ENCODE measurements at places on chromosomes 6 and 20.

DNA sequence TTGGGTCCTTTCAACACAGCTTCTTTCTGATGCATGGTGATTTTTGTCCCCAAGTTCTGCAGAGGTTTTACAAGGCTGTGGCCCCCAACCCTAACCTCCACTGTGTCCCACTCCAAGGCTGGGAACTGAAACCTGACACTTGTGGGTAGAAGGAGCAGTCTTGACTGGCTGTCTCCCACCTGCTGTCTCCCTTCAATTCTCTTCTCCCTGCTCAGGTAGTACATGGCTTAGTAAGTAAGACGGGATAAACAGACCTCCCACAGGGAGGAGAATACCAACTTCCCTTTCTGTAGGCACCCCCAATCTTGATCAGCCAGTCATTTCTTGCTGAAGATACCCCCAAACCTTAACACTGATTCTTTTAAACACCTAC lies 25.0 kb downstream of the TGM6 start:
- no peak for DNase-seq

- DNase-seq, result no peak
These were observed 10.8 kb downstream of the DYNLRB1 start for GRCh38 chr20:34527016-34527415.

GRCh38 chr6:144361016-144361415 lies 75.9 kb downstream of the UTRN start:
- no peak for DNase-seq

DNA sequence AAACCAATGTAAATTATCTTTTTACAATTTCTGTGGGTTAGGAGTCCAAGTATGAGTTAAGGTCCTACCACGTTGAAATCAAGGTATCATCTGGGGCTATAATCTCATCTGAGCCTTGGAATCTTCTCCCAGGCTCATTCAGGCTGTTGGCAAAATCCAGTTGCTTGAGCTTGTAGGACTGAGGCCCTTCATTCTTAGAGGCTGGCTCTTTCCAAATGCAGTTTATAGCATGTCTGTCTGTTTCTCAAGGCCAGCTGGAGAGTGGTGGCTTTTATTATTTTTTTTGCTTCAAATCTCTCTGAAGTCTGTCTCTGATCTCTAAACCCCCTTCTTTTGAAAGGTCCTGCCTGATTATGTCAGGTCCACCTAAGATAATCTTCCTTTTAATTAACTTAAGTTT lies 177.2 kb upstream of the ASCC3 start:
- DNase-seq, result no peak

DNA sequence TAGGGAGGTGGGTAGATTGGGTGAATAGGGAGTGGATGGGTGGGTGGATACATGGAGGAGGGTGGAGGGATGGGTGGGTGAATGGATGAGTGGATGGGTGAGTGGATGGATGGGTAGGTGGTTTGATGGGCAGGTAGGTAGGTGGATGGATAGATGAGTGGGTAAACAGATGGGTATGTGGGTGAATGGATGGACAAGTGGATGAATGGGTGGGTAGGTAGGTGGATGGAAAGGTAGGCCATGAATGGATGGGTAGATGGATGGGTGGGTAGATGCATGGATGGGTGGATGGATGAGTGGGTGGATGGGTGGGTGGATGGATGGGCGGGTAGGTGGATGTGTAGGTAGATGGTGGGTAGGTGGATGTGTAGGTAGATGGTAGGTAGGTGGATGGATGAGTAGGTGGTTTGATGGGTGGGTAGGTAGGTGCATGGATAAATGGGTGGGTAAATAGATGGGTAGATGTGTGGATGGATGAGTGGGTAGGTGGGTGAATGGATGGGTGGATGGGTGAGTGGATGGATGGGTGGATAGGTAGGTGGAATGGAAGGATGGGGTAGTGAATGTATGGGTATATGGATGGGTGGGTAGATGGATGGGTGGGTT lies 51.4 kb downstream of the NPEPL1 start:
- no peak for DNase-seq

- DNase-seq, result no peak
These were observed 40.7 kb upstream of the TBX18 start for GRCh38 chr6:84805145-84805544.

- no peak for DNase-seq
These were observed 717.3 kb downstream of the EPM2A start for GRCh38 chr6:145018027-145018426.

- no peak for DNase-seq
These were observed 47.4 kb downstream of the KCNK5 start for GRCh38 chr6:39181826-39182225.

- DNase-seq, result no peak
These were observed 31.1 kb downstream of the MYB start for GRCh38 chr6:135212020-135212806.

GRCh38 chr20:59518881-59519706 lies 85.2 kb upstream of the PHACTR3 start:
- peak; percentile 42 for DNase-seq

- DNase-seq, result no peak
These were observed 35.9 kb upstream of the PRL start for GRCh38 chr6:22332711-22333110.

GRCh38 chr6:142531727-142532126 lies 229.9 kb downstream of the ADGRG6 start:
- DNase-seq, result no peak

DNA sequence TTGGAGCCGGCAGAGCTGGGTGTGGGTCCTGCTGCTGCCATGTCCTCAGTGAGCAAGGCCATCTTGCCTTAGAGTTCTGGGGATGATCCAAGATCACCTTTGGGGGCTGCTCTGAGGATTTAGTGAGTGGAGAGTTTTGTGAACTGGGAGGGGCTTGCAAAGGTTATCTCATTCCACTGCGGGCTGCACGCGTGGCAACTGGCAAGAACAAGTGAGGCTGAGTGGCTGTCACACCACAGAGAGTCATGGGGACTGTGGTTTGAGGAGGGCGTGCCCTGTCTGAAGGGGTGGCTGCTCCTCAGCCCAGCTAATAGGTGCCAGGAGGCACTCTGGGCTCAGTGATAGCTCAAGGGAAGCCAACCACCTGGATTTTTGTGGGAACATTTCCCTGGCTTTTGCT lies 37.6 kb downstream of the TTLL9 start:
- no peak for DNase-seq

GRCh38 chr20:7361931-7362330 lies 578.3 kb downstream of the HAO1 start:
- DNase-seq, result no peak

DNA sequence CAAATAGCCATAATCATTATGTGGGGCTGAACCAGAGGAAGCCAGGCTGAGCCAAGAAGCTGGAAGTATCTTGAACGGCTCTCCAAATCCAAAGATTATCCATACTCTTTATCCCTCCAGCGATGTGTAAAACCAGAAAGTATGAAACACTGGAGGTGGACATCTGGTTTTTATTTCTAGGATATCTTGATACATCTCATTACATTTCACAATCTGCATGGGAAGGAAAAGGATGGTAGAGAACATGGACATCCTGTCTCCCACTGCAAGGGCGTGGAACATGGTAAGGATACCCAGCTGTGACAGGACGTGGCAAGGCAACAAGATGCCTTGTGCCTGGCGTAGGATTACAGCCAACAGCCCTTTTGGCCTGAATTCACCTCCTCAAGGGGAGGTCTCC lies 20.1 kb downstream of the TRIM27 start:
- no peak for DNase-seq

- DNase-seq, result no peak
These were observed 7.1 kb downstream of the PRSS16 start for GRCh38 chr6:27254566-27254965.

GRCh38 chr20:46400828-46401477 lies 5.5 kb downstream of the ELMO2 start:
- DNase-seq, result no peak

DNA sequence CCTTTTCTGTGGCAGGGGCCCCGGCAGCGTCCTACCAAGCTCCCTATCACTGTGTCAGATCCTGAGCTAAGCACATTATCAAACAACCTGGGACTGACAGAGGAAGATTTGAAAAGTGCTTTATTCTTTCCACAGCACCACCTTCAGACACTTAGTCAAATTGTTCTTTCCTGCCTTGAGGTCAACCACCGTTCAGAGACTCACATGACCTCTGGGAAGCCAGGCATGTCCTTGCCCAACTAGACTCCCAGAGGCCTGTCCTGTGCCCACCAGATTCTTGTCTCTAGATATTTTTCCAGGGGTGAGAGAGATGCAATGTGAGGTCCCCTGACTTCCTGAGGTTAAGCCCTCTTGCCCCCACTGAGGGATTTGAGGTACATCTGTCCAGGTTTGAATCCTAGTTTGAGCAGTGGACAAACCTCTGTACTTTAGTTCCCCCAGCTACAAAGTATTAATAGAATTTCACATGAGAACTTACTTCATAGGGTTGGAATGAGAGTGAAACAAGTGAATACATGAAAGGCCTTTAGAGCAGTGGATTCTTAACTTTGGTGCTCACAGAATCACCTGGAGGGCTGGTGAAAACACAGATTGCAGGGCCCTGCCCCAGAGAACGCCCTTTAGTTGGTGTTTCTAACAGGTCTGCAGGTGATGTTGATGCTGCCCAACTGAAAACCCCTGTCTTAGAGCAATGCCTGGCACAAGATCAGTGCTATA lies 179.8 kb downstream of the CLIC5 start:
- no peak for DNase-seq

GRCh38 chr6:128694303-128695009 lies 174.1 kb upstream of the PTPRK start:
- DNase-seq, result no peak

GRCh38 chr6:15102241-15102640 lies 143.6 kb upstream of the JARID2 start:
- DNase-seq, result no peak

GRCh38 chr6:160831739-160832138 lies 129.7 kb downstream of the PLG start:
- DNase-seq, result no peak

GRCh38 chr6:38171997-38172738 lies 352.6 kb downstream of the ZFAND3 start:
- no peak for DNase-seq

DNA sequence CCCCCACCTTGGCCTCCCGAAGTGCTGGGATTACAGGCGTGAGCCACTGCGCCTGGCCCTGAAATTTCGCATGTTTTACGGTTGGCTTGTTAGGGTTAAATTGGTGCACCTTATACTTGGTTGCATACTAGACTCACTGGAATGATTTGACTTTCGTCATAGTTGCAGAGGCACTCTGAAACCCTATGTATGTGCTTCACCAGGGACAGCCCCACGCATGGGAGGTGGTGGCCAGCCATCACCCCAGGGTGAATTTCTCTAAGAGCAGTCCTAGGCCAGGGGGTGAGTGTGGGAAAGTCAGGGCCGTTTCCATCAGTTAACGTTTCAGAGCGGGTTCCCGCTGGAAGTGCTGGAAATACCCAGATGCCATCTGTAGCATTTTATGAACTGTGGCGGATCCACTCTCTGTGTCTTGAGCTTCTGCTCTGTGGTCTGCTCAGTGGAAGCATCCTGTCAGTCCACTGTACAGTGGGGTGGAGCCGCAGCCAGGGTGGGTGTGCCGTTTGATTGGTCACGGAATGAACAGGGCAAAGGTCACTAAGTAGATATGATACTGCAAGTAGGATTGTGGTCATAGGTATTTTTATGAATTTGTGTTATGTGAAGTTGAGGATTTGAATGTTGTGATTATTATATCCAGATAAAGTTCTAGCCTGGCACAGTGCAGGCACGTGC lies 13.2 kb downstream of the DNAJC5 start:
- DNase-seq, result peak; percentile 80

DNA sequence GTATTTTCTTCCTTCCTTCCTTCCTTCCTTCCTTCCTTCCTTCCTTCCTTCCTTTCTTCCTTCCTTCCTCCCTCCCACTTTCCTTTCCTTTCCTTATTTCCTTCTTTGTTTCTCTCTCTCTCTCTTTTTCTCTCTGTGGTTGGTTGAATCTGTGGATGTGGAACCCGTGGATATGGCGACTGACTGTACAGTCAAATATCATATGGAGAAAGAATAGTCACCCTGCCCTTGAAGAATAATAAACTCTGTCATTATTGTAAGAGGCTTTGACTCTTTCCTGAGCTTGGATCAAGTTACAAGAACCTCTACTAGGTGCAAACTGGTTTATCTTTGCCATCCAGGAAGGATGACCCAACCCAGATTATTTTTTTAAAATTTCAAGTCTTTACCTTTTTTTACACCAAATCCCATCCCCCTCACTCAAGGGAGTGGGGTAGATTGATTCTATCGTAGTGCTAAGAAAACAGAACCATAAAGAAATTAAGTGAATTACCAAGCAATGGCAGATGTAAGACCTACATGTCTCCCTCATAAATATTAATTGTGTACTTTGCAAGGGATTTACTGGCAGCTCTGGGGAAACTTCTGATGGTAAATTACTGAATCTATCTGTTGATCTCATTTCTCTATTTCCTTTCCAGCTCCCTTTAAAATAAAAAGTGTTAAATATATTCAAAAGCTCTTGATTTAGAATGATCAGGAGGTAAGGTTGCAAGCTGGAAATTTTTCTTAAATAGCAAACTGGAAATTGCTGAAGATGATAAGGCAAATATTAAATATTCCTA lies 667.5 kb downstream of the UTRN start:
- no peak for DNase-seq

- DNase-seq, result peak; percentile 6
These were observed 1.3 kb downstream of the SLC22A16 start for GRCh38 chr6:110475066-110475653.

GRCh38 chr6:4355241-4355640 lies 219.9 kb upstream of the ECI2 start:
- DNase-seq, result no peak

GRCh38 chr20:64038565-64039292 lies 2.7 kb downstream of the C20orf204 start:
- peak; percentile 83 for DNase-seq

DNA sequence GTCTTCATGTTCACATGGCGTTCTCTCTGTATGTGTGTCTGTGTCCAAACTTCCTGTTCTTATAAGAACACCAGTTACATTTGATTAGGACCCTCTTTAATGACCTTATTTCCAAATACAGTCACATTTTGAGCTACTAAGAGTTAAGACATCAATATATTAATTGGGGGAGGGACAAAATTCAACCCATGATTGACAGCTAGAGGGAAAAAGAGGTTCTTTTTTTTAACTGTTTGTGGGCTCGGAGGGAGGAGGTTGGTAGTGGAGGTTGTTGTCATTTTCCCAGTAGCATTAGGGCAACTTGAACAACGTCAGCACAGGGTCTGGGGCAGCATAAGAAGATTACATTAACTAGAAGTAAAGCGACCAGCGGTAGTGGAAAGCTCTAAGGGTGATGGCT lies 2.3 kb upstream of the GMDS start:
- no peak for DNase-seq

DNA sequence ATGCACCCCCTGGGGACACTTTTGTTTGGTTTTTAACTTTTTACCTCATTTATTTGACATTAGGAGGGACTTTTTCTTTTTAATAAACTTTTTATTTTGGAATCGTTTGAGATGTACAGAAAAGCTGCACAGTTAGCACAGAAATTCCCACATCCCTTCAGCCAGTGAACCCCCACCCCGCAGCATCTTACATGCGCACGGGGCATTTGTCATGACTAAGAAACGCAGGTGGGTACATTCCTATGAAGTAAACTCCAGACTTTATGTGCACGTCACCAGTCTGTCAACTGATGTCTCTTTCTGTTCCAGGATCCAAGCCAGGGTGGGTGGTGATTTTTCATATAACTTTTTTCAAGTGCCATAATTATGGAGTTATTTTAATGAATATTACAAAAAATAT lies 4.9 kb upstream of the ZNF831 start:
- DNase-seq, result no peak

All from mucosa of descending colon (tissue), 3 donors.